ENCODE measurements at places on chromosomes 4 and X. TPM values are rescaled to one million over a fixed set of nuclear protein-coding genes. Genes with fewer than 3 reads are reported as not detected.

The ZNF674 gene
- total RNA-seq: 4.0 TPM

GRCh38 chrX:46792810-46793188, 33.9 kb upstream of the SLC9A7 start:
- H3K4me3 ChIP-seq: peak overlapping the region; percentile 39
- no peak for DNase-seq
- peaks cover 32% of the 10 kb centered on the region for H3K4me1 ChIP-seq
- no peaks in the 10 kb centered on the region for H3K27me3 ChIP-seq

DNA sequence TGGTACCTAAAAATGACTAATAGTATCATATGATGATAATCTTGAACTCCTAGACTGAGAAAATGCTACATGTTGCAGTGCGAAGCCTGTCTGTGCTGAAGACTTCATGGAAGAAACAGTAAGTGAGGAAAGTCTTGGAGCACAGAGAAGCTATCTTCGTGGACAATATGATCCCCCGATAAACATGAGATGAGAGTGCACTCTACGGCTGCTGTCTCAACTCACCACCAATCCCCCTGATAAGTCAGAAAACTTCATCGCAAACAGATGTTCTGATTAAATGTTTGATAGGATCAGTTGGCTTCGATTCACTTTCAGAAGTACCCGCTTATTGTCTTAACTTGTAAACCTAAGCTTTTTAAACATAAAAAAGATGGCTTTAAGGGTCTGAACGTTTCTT, 130.2 kb downstream of the ELOVL6 start:
- no peak for DNase-seq
- H3K4me1 ChIP-seq: no peaks in the 10 kb centered on the region
- H3K36me3 ChIP-seq: no peaks in the 10 kb centered on the region
- no peak overlapping the region for H3K27ac ChIP-seq
- no peaks in the 10 kb centered on the region for H3K27me3 ChIP-seq
- H3K4me3 ChIP-seq: no peak overlapping the region

The UGT2B10 gene
- not detected for total RNA-seq

GRCh38 chrX:7109049-7109531, 38.4 kb upstream of the STS start:
- no peak overlapping the region for H3K4me3 ChIP-seq
- no peak for DNase-seq
- no peak overlapping the region for H3K27ac ChIP-seq
- no peaks in the 10 kb centered on the region for H3K27me3 ChIP-seq
- H3K4me1 ChIP-seq: peaks cover 26% of the 10 kb centered on the region

DNA sequence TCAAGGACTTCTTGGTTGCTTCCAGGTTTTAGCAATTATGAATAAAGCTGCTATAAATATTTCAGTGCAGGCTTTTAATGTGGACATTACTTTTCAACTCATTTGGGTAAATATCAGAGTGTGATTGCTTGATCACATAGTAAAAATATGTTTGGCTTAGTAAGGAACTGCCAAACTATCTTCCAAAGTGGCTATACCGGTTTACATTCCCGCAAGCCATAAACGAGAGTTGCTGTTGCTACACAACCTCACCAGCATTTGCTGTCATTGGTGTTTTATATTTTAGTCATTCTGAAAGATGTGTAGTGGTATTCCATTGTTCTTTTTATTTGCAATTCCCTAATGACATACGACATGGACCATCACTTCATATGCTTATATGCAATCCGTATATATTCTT, 30.9 kb upstream of the SPOCK3 start:
- no peaks in the 10 kb centered on the region for H3K27me3 ChIP-seq
- no peaks in the 10 kb centered on the region for H3K4me1 ChIP-seq
- no peak overlapping the region for H3K4me3 ChIP-seq
- no peak overlapping the region for H3K27ac ChIP-seq

- H3K27ac ChIP-seq: no peak overlapping the region
- no peak overlapping the region for H3K4me3 ChIP-seq
- no peaks in the 10 kb centered on the region for H3K4me1 ChIP-seq
- no peaks in the 10 kb centered on the region for H3K27me3 ChIP-seq
- H3K36me3 ChIP-seq: no peaks in the 10 kb centered on the region
Measured at GRCh38 chr4:95963456-95963855, 123.6 kb downstream of the PDHA2 start.

DNA sequence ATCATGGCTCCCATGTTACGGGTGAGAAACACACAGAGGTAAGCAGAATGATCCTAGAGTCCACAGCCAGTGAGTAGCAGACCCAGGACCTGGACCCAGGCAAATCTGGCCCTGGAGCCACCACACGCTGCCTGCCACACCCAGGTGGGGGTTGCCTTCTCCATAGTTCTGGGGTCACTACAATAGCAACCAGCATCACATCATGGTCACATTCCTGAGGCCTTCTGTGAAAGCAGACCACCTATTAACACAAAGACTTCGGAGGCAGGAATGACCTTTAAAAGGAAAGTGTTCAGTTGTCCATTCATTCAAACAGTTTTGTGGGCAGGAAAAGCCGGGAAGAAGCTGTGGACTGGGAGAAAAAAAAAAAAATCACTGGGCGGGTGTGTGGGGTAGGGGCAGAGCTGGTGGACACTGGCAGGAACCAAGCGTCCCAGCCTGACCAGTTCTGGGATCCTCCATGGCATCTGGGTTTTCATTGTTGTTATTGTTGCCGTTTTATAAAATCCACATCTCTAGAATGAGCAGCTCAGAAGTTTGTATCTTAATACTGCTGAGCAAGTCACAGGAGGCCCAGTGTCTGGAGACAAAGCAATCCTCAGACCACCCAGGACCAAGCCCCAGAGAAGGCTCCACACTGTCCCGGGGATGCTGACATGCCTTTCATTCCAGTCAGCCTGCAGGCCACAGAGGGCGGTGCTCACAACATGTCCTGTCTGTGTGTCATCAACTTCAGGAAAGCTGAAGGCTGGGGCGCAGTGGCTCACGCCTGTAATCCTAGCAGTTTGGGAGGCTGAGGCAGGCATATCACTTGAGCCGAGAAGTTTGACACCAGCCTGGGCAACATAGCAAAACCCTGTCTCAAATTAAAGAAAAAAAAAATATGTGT, 67.0 kb downstream of the SEL1L3 start:
- no peaks in the 10 kb centered on the region for H3K4me1 ChIP-seq
- H3K36me3 ChIP-seq: no peaks in the 10 kb centered on the region
- no peaks in the 10 kb centered on the region for H3K27me3 ChIP-seq

The PPP2R2C gene
- 32.9 TPM for total RNA-seq

- no peaks in the 10 kb centered on the region for H3K27me3 ChIP-seq
- H3K27ac ChIP-seq: no peak overlapping the region
- H3K4me1 ChIP-seq: no peaks in the 10 kb centered on the region
- peaks cover 64% of the 10 kb centered on the region for H3K36me3 ChIP-seq
- no peak for DNase-seq
Measured at GRCh38 chr4:24533364-24533763, 51.0 kb downstream of the DHX15 start.

DNA sequence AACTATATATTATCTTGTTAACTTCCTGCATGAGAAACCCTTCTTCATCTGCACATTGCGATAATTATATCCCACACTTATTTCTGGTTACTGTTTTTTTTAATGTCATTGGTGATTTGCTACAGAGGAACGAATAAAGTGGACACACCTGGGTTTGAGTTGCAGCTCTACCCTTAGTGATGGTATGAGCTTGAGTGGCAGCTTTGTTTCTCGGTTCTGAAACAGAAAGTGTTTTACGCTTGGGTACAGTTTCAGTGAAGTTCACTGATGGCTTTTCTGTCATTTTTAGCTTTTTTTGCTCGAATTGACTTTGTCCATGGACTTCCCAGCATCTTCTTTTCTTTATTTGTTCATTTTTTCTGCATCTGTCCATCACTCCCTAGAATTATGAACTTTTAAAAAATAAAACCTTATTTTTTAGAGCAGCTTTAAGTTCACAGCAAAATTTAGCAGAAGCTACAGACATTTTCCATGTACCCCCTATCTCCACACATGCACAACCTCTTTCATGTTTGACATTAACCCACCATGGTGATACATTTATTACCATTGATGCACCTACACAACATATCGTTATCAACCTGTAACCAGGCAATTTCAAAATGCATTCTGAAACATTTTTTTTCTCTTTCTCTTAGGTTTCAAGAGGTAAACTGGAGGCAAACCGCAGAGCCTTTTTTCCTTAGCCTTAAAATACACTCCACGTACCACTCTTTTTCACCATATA, 1041.6 kb upstream of the PRKX start:
- H3K4me3 ChIP-seq: no peak overlapping the region
- DNase-seq: no peak
- H3K27me3 ChIP-seq: no peaks in the 10 kb centered on the region
- H3K36me3 ChIP-seq: no peaks in the 10 kb centered on the region

DNA sequence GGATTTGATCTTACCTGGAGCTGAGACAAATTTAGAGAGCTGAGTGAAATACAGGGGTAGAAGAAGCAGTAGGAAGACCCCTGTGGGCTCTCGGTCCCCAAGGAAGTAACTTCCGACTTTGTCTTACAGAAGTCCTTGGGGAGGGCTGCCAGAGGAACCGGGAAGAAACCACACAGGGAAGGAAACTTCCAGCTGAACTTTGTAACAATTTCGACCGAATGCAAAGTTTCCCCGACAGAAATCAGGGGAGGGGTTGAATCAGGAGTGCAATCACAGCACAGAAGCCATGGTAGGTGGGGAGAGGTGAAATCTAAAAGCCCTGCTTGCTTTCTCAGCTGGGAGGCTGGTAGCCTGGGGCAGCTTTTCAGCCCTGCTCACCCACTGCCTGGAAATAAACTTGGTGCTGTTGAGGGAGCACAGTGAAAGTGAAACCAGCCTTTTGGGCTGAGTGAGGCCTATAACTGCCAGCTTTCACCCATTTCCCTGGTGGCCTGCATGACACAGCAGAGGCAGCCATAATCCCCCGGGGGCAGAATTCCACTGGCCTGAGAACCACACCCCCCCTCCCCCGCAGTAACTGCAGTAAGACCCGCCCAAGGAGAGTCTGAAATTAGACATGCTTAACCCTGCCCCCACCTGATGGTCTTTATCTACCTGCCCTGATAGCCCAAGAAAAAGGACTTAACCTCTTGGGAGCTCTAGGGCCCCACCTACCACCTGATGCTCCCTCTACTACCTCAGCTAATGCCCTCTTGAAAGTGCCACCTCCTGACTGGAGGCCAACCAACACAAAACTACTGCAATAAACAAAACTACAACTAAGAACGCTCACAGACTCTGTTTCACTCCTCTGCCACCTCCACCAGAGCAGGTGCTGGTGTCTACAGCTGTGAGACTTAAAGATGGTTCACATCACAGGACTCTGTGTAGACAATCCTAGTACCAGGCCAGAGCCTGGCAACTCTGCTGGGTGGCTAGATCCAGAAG, 248.2 kb downstream of the PARM1 start:
- no peaks in the 10 kb centered on the region for H3K36me3 ChIP-seq
- H3K4me1 ChIP-seq: peaks cover 28% of the 10 kb centered on the region
- peak overlapping the region; percentile 49 for H3K4me3 ChIP-seq
- peak overlapping the region; percentile 93 for H3K27ac ChIP-seq
- DNase-seq: peak; percentile 64
- H3K27me3 ChIP-seq: no peaks in the 10 kb centered on the region

GRCh38 chr4:56220261-56220660, 167.0 kb downstream of the AASDH start:
- no peaks in the 10 kb centered on the region for H3K27me3 ChIP-seq
- DNase-seq: no peak
- no peak overlapping the region for H3K27ac ChIP-seq
- H3K36me3 ChIP-seq: no peaks in the 10 kb centered on the region
- no peak overlapping the region for H3K4me3 ChIP-seq

- no peak overlapping the region for H3K27ac ChIP-seq
- no peaks in the 10 kb centered on the region for H3K27me3 ChIP-seq
- H3K36me3 ChIP-seq: no peaks in the 10 kb centered on the region
- H3K4me1 ChIP-seq: no peaks in the 10 kb centered on the region
- H3K4me3 ChIP-seq: no peak overlapping the region
Measured at GRCh38 chrX:114615765-114616164, 31.9 kb downstream of the HTR2C start.

All from PC-9 (cell line).